Fibroblast of the aortic adventitia (primary cell): ENCODE measurements at places on chromosomes 5 and 9. TPM values are rescaled to one million over a fixed set of nuclear protein-coding genes. Genes with fewer than 3 reads are reported as not detected.

The TXNDC8 gene
- total RNA-seq = not detected in 2 replicates

The SLC34A1 gene
- not detected in 2 replicates for total RNA-seq

The EIF4E1B gene
- total RNA-seq = not detected in 2 replicates

The NUDT12 gene
- 10.7 and 16.8 TPM in 2 replicates for total RNA-seq

The TTC33 gene
- 13.7 and 15.9 TPM in 2 replicates for total RNA-seq

The NTRK2 gene
- 3.3 and 9.7 TPM in 2 replicates for total RNA-seq

The FAM153A gene
- not detected in 2 replicates for total RNA-seq

The MGAT4B gene
- total RNA-seq = 106 and 141 TPM in 2 replicates

The LRRC19 gene
- not detected in 2 replicates for total RNA-seq

The PCDHA4 gene
- 0.09 and 1.1 TPM in 2 replicates for total RNA-seq

The PTGR1 gene
- total RNA-seq = 76.0 and 88.4 TPM in 2 replicates

The TLE1 gene
- 33.4 and 49.5 TPM in 2 replicates for total RNA-seq

The RASEF gene
- 0.27 and 0.41 TPM in 2 replicates for total RNA-seq

The ADAMTS12 gene
- 13.0 and 21.8 TPM in 2 replicates for total RNA-seq

The TEK gene
- 1.7 and 3.8 TPM in 2 replicates for total RNA-seq

The GBGT1 gene
- 0.98 and 1.6 TPM in 2 replicates for total RNA-seq

The HNRNPAB gene
- 62.9 and 106 TPM in 2 replicates for total RNA-seq

The CKMT2 gene
- 1.4 TPM in 1 of 2 replicates, not detected in the other for total RNA-seq

The LRRTM2 gene
- total RNA-seq = 0.33 and 3.6 TPM in 2 replicates

The TMOD1 gene
- 0.16 and 0.18 TPM in 2 replicates for total RNA-seq

The SAXO1 gene
- 0.08 and 0.18 TPM in 2 replicates for total RNA-seq

The NR5A1 gene
- not detected in 2 replicates for total RNA-seq

The GABRG2 gene
- not detected in 2 replicates for total RNA-seq

The NEK6 gene
- total RNA-seq = 44.7 and 64.3 TPM in 2 replicates

The LMBRD2 gene
- 17.6 and 22.1 TPM in 2 replicates for total RNA-seq

The CCDC192 gene
- total RNA-seq = not detected in 2 replicates

The INSL4 gene
- not detected in 2 replicates for total RNA-seq

The NFIB gene
- total RNA-seq = 107 and 111 TPM in 2 replicates

The SCGB3A2 gene
- not detected in 2 replicates for total RNA-seq

The LHX3 gene
- not detected in 2 replicates for total RNA-seq

The CAPSL gene
- total RNA-seq = not detected in 2 replicates

The SH3TC2 gene
- total RNA-seq = 1.6 and 4.1 TPM in 2 replicates

The SURF1 gene
- total RNA-seq = 25.1 and 49.3 TPM in 2 replicates

The CCDC171 gene
- 8.1 and 13.3 TPM in 2 replicates for total RNA-seq

The KIF24 gene
- 0.74 and 8.2 TPM in 2 replicates for total RNA-seq

The NIM1K gene
- 0.65 and 1.9 TPM in 2 replicates for total RNA-seq

The PKD2L2 gene
- not detected in 2 replicates for total RNA-seq

The C9orf50 gene
- 0.98 TPM in 1 of 2 replicates, not detected in the other for total RNA-seq

The LAMC3 gene
- 0.08 TPM in 1 of 2 replicates, not detected in the other for total RNA-seq
